ENCODE measurements at places on chromosomes 4 and X.

DNA sequence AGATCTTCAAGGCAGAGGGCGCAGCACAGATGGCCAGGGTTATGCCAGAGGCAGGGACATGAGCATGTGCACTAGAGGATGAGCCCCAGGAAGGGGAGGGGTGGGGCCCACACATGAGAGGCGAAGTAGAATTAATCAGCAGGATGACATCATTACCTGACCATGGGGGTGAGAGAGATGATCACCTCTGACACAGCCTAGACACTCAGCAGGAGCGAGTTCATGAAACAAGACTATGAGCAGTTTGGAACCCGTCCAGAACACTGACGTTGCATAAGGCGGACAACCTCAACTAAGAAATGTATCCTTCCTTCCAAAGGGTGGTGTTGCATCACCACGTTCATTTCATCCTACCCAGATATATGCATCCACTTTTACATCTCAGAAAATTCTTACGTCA, 446.7 kb upstream of the TENM3 start:
- peak; percentile 98 for DNase-seq

GRCh38 chr4:5784960-5785611, 74.1 kb downstream of the EVC start:
- DNase-seq = no peak

- no peak for DNase-seq
Measured at GRCh38 chrX:17411205-17411604, 36.2 kb downstream of the NHS start.

DNA sequence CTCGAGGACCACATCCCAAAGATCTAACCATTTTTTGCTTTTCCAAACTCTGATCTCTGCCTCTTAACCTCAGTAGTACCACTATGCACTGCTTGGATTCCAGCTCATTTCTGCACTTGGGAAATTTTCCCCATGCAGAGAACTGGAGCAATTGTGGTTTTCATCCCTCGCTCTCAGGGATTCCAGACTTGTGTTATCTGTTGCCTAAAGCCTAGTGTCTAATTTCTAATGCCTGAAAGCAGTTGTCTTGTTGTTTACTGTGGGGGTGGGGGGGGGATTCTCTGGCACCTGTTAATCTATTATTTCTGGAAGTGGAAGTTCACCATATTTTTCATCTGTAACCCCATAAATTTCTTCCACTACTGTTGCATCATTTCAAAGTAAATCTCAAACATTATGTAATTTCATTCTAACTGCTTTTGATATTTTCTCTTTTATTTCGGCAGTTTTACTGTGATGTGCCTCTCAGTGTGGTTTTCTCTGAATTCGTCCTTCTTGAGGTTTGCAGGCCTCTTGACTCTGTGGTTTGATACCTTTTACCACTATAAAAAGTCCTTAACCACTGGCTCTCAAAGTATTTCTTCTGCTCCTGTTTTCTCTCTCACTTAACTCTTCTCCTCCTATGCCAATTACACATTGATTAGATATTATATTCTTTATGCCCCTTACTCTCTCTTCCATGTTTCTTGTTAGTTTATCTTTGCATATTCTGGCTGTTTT, 205.6 kb upstream of the EOLA2 start:
- DNase-seq = no peak

DNA sequence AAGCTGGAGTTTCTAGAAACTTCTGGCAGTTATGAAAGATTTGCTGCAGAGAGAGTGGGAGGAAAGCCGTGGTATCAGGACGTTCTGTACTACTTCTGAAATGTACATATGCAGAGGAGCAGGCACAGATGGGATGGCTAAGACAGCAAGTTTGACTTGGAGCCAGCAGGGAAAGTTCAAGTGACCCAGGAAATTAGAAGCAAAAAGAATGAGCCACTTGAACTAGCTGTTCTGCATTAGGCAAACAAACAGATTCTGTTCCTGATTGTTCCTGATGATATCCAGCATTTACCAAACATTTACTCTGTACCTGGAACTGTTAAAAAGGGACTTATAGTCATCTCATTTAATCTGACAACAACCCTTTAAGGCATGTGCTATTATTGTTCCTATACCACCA, 41.4 kb upstream of the CXCL13 start:
- DNase-seq = no peak

DNA sequence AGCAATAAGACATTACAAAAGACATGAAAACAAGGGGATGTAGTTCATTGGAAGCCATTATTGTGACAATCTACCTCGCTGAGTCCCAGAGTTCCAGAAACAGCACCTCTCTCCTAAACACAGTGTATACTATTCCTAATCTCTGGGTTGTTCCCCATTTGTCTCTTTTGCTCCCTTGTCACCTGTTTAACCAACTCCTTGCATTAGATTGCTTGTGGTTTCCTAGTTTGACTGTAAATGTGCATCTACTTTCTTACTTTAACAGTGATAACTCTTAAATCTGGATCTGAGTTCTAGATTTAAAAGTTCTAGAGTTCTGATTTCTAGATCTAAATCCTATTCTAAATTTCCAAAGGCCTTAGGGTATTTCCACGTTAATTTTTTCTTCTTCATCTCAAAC, 71.6 kb upstream of the TET2 start:
- DNase-seq = no peak

GRCh38 chrX:15298201-15298600, 17.2 kb downstream of the ASB11 start:
- no peak for DNase-seq

DNA sequence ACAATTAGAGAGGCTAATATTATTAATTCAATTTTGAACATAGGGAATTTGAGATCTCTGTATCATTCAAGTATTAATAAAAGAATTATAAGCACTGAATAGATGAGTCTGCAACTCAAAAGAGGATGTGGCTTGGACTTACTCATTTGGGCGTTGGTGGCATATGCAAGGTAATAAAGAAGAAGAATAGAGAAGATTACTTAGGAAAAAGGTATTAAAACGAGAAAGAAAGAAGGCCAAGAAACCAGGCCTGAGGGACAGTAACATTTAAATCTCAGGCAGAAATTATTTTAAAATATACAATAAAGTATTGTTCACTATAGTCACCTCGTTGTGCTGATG, 383.0 kb upstream of the INTU start:
- peak; percentile 49 for DNase-seq

DNA sequence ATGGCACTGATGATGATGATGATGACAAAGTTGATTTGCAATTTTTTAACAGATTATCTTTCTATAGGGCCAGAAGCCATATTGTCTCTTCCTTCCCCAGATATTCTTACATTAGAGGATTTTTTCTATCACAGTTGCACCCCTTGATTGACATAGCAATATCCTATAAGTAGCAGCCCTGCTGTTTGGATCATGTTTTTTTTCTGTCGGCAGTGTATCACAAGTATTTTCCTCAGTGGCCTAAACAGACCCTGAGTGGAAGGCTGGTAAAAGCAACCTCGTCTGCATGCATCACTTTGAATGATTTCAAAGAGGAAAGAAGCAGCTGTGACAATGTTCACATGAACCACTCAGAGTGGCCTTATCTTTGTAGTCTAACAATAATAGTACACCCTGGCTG, 41.0 kb downstream of the FAT4 start:
- no peak for DNase-seq

DNA sequence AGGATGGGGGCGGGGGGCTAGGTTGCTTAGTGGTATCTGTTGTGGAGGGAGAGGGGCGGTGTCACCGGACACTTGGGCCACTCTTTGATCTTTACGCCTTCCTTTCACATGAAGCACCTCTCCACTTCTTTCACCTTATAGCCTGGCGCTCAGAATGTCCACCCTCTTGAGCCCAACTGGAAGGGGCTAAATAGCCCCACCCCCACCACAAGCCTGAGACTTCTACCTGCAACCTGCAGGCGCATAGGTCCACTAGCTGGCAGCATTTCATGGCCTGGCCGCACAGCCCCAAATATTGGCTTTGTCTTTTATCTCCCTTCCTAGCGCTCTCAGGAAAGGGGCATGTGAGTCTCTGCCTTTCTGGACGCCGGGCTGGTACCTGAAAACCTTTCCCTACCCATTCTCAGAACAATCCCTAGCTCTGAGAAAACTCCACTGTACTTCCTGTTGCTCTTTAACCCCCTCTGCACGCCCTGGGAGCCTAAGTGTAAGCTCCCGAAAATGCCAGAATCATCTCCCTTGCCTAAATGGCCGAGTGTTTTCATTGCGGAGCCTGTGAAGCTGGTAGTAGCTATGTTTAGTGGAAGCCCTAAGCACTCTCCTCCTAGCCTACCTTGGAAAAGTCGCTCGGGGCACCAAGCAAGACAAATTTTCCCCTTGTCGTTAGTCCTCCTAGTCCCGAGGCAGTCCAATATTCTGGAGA, 1.2 kb upstream of the TRPC5 start:
- no peak for DNase-seq
